Stimulated activated CD8-positive, alpha-beta memory T cell treated with anti-CD3 and anti-CD28 coated beads, Interleukin-2, amount 100 ng/mL, for 48 hours (primary cell): ENCODE measurements at places on chromosomes 3 and 15.

DNA sequence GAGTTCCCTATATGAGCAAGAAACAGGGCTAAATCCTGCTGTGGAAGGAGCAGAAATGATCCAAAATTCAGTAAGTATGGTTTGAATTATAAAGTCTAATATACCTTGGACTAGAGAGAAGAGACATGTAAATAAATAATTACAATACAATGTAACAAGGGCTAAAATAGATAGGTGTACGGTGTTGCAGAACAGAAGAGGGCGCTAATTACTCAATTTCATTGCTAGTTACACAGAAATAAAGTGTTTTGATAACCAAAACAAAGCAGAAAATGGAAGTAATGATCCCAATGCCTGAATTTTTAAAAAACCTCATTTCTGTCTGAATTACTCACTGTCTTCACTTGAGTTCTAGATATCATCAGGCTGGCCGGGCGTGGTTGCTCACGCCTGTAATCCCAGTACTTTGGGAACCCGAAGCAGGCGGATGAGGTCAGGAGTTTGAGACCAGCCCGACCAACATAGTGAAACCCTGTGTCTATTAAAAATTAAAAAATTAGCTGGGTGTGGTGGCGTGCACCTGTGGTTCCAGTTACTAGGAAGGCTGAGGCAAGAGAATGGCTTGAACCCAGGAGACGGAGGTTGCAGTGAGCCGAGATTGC lies 8.3 kb upstream of the PLCH1 start:
- no peak for DNase-seq

DNA sequence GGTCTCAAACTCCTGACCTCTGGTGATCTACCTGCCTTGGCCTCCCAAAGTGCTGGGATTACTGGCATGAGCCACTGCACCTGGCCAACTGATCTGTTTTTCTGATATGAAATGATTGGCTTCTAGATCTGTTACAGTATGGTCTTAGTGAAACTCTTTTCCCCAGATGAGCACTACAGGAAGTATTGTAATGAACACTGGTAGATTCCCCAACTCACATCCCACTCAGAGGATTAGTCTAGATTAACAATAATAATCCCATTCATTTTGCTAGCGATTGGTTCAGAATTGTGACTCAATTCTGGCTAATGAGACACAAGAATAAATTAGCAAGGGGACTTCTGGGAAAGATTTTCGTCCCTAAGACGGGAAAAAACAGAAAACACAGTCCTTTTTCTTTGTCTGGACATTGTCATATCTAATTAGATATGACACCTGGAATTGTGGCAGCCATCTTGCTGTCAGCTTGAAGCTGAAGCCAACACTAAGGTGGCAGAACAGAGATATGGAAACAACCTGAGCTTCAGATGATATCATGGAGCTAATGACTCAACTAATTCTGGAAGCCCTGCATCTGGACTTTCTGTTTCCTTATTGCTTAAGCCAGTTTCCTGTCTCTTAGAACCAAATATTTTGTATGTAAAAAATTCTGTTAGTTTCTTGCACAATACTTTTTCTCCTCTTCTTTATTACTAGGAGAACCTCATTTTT lies 17.4 kb upstream of the NPTN start:
- DNase-seq, result no peak

GRCh38 chr3:13080026-13080425 lies 6.8 kb upstream of the IQSEC1 start:
- DNase-seq, result no peak

GRCh38 chr15:45265506-45265905 lies 13.5 kb downstream of the SLC28A2 start:
- DNase-seq, result no peak

GRCh38 chr3:189013224-189013888 lies 158.4 kb upstream of the TPRG1 start:
- DNase-seq, result no peak

DNA sequence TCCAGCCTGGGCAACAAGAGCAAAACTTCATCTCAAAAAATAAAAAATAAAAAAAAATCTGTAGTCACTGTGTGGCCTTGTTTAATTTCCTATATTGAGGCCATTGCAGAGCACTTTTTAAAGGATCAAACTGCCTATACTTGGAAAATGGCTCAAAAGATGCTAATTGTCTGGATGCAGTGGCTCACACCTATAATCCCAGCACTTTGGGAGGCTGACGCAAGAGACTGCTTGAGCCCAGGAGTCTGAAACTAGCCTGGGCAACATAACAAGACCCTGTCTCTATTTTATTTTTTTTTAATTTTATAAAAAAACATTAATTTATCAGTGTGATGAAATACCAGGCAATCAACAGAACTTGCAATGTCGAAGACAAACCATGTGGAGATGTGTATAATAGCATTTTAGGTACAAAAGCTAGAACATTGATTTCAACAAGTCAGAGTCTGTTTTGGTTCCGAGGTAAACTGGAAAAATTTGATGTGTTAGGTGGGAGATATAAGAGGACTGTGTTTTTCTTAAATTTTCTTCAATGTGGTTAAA lies 47.0 kb upstream of the SETD2 start:
- DNase-seq, result no peak

- DNase-seq, result no peak
These were observed 15.2 kb downstream of the DAZL start for GRCh38 chr3:16589867-16590624.

DNA sequence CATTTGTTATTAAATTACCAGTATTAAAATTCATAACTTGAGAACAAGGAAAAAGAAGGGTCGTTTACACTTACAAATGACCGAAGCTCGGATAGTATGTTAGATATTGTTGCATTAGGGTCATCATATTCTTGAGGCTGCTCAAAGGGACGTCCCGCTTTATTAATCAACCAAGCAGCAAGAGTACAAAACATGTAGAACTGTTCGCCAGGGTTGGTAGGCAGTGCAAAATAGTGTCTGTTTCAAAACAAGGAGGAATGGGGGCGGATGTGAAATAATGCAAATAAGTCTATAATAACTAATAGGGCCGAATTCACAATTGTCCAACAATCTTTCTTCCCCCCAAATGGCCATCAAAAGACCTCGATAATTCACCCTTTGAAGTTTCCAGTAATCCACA lies 2.9 kb downstream of the IFT57 start:
- no peak for DNase-seq

GRCh38 chr15:54017251-54017650 lies 39.0 kb downstream of the UNC13C start:
- DNase-seq, result no peak

DNA sequence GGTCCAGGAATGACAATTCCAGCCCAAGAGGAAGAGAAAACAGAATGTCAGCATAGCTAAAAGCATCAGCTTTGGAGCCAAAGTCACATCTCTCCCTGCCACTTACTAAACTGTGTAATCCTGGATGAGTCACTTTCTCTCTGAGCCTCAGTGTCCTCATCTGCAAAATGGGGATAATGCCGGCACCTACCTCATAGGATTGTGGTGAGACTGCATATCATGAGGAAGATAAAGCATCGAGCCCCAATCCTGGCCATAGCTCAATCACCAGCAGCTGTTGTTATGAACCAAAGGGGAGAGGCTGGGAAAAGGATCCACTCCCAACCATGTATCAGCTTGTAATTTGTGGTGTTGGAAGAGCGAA lies 9.1 kb downstream of the SLC6A1 start:
- no peak for DNase-seq

- DNase-seq, result no peak
These were observed 20.9 kb downstream of the SSUH2 start for GRCh38 chr3:8623741-8624140.
